Suppressor macrophage (primary cell): ENCODE measurements at places on chromosomes 5 and 9.

DNA sequence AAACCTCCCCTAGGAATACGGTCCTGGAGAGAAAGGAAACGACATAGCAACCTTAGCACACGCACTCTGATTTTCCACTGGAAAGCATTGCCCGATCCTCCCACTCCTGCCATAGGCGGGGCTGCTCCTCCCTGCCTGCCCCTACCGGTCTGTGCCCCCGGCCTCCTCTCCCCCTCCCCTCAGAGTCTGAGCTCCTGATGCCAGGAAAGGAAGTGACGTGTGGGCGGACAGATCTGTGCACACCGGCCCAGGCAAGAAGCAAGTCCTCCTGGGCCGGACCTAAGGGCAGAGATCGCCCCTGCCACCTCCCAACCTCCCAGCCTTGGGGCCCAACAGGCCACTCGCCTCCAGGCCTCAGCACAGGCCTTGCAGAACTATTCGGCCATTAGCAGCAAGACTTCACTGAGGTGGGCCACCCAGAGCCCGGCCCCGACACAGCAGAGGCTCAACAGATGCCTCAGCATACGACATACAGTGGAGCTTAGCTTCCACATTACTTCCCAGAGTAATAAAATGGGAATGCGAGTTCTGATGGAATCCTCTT, 7.2 kb downstream of the NINJ1 start:
- no peak for DNase-seq

- no peak for DNase-seq
Observed at GRCh38 chr5:112346411-112347044, 72.5 kb downstream of the EPB41L4A start.

- DNase-seq, result no peak
Observed at GRCh38 chr9:128190516-128191405, 611 bp downstream of the CIZ1 start.

DNA sequence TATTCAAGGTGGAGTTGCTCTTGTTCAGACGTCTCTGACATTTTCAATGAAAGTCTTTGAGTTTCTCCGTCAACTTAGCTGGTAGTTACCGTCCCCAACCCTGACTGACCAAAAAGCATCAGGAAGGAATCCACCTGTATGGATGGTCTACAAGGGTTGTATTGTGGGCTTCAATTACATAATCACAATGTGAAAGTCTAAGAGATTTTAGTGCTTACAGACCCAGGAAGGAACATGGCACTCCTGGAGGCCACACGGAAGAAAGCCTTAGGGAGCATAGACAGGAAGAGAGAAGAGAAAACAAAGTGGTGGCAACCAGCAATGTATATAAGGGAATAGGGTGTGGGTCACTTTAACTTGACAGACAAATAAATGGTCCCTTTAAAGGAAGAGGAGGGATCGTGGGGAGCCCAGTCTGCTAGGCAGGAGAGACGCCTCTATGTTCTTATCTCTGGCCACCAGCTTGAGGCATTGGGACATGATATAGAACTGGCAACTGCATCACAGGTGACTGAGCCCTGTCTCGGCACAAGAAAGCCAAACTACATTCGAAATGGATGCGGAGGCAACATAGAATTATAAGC, 80.4 kb downstream of the ALDH7A1 start:
- DNase-seq, result no peak

DNA sequence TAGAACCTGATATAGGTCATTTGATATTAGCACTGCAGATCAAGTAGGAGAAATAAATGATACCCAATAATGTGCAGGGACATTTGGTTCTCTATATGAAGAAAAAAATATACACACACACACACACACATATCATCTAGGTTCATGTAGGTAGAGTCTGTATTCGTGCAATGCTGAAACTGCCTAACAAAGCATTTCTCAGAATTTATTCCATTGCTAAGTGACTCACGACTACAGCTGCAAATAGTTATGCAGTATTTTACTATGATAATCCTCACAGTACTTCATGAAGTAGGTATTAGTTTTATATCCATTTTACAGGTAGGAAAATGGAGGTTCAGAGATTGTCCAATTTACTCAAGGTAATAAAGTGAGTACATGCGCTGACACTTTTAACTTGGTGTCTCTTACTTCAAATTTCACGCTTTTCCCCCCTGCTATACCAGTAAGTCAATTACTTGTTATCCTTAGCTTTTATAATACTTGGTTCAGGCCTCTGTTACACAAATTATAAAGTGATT, 2.4 kb downstream of the GIN1 start:
- DNase-seq, result no peak

- no peak for DNase-seq
Observed at GRCh38 chr5:9626955-9627354, 3.2 kb downstream of the TAS2R1 start.

DNA sequence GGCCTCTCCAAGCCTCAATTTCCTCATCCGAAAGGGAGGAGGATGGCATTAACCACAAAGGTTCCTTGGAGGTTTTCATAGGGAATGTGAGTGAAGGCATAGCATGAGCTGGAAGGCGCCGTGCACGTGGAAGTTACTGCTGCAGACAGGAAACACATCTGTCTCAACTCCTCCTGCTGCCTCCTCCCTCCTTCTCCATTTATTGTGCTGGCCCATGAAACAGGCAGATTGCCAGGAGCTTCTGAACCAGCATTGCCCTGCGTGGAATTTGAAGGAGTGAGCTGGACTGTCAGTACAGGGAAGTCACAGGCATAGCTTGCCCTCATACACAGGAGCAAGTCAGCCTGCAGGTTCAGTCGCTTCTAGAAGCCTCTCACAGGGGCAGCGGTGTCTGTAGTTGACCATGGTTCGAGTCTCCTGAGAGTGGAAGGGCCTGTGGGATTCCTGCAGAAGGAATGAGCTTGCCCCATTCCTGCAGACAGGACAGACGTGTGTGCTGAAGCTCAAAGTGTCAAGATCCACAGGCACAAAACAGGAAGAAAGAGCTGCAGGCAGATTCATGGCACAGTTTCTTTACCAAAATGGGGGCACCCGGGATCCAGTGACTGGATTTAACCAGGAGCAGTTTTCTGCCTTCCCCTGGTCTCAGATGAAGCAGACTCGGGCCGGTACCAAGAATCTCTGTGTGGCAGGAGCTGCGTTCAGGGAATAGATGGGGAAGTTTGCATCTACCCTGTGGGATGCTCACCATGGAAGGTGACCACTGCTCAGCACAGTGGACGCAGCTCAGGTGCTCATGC, 48.7 kb upstream of the CTSL start:
- peak; percentile 77 for DNase-seq

DNA sequence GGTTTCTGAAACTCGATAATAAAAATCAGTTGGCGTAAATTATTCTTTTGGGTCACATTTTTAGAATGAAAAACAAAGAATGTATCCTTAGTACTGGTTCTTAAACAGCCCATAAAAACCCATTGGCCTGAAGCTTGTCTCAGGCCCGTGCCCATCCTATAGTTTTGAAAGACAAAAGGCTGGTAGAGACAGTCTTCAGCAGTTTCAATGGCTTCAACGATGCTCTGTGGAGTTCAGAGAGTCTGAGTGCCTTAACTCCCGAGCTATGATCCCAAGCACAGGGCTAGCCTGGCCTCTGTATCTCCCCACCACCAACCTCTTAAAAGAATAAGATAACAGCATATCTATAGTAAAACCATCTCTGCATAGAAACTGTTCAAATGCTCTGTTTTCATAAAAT, 595.0 kb downstream of the CDH12 start:
- no peak for DNase-seq

- no peak for DNase-seq
Observed at GRCh38 chr5:68680366-68680765, 413.4 kb upstream of the SLC30A5 start.

GRCh38 chr9:123225374-123225813, 43.0 kb downstream of the STRBP start:
- DNase-seq, result peak; percentile 73

GRCh38 chr5:23994581-23995370, 487.4 kb downstream of the PRDM9 start:
- no peak for DNase-seq

GRCh38 chr9:90975781-90976538, 174.3 kb downstream of the SYK start:
- no peak for DNase-seq

GRCh38 chr5:72210888-72211678, 103.8 kb downstream of the MAP1B start:
- DNase-seq, result no peak

DNA sequence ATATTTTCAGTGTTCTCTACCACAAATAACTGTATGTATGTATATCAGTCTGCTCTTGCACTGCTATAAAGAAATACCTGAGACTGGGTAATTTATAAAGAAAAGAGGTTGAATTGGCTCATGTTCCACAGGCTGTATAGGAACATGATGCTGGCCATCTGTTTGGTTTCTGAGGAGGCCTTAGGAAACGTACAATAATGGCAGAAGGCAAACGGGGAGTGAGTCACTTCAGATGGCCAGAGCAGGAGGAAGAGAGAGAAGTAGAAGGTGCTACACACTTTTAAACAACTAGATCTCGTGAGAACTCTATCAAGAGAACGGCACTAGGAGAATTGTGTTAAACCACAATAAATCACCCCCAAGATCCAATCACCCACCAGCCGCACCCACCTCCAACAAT, 121.7 kb downstream of the ADAMTS6 start:
- DNase-seq, result no peak

DNA sequence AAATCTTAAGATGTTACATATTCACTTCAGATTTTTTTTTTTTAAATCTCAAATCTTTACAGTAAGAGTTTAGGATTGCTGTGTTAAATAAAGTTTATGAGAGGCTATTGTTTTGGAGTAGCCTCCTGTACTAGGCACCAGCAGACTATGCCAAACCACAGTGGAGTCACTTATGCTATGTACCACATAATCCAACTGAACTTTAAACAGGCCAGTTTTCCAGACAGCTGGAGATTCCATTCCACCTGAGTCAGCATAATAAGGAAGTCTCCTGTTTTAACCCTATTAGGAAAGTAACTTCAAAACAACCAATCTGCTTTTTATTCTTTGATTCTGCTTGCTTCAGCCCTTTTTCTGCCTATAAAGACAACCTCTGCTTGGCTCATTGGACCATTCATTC, 205.2 kb downstream of the CSNK1G3 start:
- no peak for DNase-seq

DNA sequence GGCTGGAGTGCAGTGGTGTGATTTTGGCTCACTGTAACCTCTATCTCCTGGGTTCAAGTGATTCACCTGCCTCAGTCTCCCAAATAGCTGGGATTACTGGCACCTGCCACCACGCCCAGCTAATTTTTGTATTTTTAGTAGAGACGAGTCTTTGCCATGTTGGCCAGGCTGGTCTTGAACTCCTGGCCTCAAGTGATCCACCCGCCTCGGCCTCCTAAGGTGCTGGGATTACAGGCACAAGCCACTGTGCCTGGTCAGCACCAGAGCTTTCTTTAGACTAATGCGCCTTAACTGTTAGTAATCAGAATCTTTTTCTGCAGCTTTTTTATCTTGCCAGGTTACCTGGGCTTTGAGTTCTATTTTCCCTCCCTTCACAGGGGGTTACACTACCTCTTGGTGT, 18.4 kb downstream of the PTGS1 start:
- DNase-seq, result no peak

DNA sequence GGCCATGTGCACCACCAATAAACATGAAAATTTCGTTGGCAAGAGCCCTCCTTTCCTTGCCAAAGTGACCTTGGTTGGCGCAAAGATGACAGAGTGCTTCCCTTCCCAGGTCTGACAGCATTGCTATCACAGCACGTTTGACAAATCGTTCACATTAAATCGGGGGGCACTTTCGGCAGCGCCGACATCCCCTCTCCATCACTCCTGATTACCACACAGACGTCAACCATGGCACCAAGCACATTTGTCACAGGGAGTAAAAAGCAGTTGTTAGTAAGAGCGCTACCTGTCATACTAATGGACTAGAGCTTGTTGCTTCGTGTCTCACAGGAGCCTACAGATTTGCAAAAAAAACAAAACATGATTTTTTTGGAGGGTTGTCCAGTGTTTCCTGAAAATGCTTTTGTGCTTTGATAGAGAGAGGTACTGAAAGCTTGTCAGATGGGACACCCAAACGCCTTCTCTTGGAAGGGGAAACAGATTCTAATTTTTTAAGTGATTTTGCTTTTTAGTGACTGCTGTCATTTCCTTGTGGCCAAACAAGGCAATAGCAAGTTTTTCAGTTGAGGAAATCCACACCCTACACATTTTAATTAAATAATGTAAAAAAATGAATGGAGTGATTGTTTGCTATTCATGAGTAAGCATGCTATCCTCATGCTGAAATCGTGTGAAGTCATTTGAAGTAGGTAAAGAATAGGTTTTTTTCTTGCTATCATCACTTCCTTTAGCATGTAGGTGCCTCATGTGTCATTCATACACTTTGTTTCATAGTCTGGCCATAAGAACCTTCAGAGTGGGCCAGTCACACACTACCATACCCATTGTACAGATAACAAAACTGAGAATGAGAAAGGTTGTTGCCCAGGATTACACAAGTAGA, 682.8 kb upstream of the WWC1 start:
- no peak for DNase-seq

DNA sequence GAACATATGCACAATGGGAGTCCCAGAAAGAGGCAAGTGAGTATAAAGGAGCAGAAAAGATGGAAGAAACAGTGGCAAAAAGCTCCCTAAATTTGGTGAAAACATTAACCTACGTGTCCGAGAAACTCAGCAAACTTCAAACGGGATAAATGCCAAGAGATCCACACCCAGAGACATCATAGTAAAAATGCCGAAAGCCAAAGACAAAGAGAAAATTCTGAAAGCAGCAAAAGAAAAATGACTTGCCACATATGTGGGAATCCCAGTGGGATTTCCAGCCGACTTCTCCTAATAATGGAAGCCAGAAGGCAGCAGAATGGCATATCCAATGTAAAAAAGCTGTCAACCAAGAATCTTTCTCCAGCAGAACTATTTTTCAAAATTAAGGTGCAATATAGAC, 101.2 kb downstream of the ADAMTS2 start:
- no peak for DNase-seq

GRCh38 chr5:144831650-144832049, 661.0 kb downstream of the KCTD16 start:
- no peak for DNase-seq

GRCh38 chr5:10423022-10423421, 18.7 kb upstream of the ROPN1L start:
- DNase-seq, result peak; percentile 54

GRCh38 chr5:178581621-178582020, 8.6 kb downstream of the COL23A1 start:
- DNase-seq, result no peak

DNA sequence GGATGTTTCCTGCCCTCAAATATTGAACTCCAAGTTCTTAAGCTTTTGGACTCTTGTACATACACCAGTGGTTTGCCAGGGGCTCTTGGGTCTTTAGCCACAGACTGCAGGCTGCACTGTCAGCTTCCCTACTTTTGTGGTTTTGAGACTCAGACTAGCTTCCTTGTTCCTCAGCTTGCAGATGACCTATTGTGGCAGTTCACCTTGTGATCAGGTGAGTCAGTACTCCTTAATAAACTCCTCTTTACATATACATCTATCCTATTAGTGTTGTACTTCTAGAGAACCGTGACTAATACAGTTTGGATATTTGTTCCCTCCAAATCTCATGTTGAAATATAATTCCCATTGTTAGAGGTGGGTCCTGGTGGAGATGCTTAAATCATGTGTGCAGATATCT, 681.9 kb upstream of the ARRDC3 start:
- DNase-seq, result no peak
